ENCODE measurements at places on chromosomes 4 and X.

GRCh38 chr4:90152024-90152423 is 24.8 kb downstream of the CCSER1 start:
- no peak for DNase-seq

DNA sequence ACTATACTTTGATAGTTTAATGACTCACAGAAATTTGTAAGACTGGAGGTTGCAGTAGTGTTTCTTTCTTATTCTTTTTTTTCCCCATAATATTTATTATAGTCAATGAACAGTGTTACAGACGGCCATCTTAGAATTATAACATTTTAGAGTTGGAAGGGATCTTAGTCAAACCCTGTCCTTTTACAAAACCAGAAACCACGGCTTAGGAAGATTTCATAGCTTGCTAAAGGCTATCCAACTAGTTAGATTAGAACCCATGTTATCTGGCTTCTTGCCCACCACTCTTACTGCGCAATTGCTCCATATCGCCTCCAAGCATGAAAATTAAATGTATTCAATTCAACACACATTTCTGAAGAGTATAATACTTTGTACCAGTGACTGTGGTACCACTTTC is 1.1 kb downstream of the XIAP start:
- no peak for DNase-seq

GRCh38 chr4:79306795-79307194 is 19.1 kb downstream of the NAA11 start:
- no peak for DNase-seq

- DNase-seq, result no peak
These were observed 136.8 kb downstream of the PCDH7 start for GRCh38 chr4:30856795-30857564.

DNA sequence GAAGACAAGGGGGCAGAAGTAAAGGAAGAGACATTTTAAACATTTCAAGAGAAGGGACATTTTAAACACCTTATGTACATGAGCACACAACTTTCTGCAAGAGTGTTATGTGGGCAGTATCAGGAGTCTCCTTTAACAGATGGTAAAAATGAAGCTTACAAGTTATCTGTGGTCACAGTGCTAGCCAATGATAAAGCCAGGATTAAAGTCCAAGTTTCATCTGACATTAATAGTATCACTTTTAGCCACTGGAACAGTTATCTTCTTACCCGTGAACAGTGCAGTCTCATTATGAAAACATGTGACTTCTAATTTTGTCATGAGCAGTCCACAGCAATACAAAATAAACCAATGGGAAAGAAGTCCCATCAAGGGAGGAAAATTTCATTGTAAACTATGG is 627.9 kb upstream of the AGA start:
- no peak for DNase-seq

DNA sequence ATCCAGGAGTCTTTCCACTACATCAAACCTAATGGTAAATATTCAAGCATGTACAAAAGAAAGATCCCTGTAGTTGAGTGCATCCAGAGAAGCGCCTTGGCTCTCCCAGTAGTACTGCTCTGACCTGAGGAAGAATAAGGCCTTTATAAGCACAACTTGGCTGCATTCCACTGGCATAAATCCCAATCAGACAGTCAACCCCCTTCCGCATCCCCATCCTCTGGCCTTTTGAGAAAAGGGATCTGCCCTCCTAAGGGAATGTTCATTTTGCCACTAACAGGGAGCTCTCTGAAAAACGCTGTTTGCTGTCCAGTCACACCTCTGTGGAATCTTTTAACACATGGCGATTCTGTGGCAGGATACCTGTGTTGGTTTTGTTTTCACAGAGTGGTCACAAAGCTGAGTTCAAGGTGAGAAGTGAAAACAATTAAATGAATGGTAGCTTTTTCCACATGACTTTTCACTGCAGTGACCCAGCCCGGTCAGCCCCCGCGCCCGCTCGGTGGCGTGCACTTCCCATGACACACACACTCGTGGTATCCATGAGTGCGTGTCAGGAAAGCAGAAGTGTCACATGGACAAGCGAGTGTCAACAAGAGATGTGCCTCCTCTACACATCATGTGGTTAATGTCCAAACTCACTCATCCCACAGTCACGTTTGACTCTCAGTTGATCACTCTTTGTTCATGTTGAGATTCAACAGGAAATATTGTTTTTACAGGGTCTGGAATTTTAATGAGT is 112.2 kb upstream of the ENPP6 start:
- no peak for DNase-seq

GRCh38 chr4:77072195-77072753 is 3.5 kb downstream of the CCNI start:
- no peak for DNase-seq

- DNase-seq, result no peak
These were observed 75.9 kb upstream of the RPL34 start for GRCh38 chr4:108544481-108544880.

- no peak for DNase-seq
These were observed 164.0 kb downstream of the RNF150 start for GRCh38 chr4:140969296-140969695.

GRCh38 chr4:27790911-27791310 is 930.3 kb downstream of the STIM2 start:
- DNase-seq, result no peak

GRCh38 chrX:23901805-23902204 is 5.9 kb downstream of the APOO start:
- DNase-seq, result no peak

DNA sequence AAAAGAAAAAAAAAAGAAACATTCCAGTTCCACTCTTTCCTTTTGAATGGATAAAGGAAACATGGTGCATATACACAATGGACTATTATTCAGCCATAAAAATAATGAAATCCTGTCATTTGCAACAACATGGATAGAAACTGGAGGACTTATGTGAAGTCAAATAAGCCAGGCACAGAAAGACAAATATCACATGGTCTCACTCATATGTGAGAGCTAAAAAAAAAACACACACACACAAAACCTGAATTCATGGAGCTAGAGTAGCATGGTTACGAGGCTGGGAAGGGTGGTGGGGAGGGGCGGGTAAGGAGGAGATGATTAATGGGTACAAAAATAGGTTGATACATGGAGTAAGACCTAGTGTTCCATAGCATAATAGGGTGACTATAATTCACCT is 22.4 kb upstream of the SH3KBP1 start:
- DNase-seq, result no peak

- DNase-seq, result no peak
These were observed 9.1 kb downstream of the QDPR start for GRCh38 chr4:17502756-17503155.

DNA sequence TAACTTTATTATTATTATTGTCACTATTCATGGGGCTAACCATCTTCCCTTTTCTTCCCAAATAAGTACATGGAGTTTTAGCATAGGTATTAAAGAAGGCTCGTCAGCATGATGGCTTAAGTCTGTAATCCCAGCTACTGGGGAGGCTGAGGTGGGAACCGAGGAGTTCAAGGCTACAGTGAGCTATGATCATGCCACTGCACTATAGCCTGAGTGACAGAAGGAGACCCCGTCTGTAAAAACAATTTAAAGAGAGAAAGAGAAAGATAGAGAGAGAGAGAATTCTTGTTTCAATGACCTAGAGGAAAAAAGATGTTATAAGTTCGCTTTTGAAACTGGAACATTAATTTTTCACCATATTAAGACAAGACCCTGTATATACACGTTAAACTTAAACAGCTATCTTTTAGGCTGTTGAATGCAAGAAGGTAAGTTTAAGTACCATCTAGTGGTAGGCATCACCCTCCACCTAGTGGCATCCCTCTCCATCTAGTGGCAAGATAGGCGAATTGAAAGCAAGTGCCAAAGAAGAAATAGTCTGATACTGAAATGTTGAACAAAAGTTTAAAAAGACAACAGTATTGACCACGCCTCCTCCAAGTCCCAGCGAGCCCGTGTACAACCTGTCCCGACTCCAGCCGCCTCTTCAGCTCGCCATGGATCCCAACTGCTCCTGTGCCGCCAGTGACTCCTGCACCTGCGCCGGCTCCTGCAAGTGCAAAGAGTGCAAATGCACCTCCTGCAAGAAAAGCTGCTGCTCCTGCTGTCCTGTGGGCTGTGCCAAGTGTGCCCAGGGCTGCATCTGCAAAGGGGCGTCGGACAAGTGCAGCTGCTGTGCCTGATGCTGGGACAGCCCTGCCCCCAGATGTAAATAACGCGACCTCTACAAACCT is 26.0 kb upstream of the YTHDC1 start:
- DNase-seq, result no peak

DNA sequence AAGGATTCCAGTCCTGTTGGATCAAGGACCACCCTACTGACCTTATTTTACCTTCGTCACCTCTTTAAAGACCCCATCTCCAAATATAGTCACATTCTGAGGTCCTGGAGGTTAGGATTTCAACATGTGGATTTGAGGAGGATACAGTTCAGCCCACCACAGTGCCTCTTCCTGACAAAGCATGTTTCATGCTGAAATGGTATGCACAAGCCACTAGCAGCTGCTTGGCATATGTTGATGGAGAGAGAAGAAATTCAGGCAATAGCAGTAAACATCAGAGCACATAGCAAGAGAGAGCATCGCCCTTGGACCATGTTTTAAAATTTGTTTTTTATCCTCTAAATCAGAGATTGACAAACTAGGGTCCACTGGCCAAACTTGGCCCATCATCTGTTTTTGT is 172.1 kb downstream of the PRKX start:
- DNase-seq, result no peak

- DNase-seq, result no peak
These were observed 203.7 kb downstream of the NSUN7 start for GRCh38 chr4:40953283-40954087.

DNA sequence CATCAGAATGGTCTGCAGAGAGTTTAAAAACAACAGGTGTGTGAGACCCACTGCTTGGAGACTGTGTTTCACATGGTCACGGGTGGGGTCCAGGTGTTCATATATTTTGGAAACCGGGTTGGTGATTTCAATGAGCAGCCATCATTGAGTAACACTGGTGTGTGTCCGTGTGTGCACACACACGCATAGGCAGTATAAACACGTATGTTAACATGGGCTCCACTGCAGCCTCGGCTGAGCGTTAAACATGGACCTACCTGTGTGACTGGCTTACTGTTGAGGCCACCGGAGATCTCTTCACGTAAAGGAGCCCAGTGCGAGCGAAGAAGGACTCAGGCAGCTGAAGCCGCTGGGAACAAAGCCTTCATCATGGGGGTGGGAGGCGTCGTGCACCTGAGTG is 56.9 kb upstream of the TLR3 start:
- no peak for DNase-seq

DNA sequence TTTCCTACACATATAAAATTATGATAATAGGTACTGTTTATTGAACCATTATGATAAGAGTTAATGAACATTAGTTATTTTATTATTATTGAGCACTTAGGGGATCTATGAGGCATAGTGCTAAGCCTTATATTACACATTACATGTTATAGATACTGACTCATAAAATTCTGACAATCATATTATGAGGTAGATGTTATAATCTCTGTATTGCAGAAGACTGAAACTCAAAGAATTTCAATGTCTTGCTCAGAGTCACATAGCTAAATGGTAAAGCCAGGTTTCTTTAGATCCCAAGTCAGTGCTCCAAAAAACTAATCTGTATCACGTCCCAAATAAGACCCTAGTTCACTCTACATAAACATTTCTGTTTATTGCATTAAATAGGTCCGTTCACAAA is 207.2 kb upstream of the CNKSR2 start:
- no peak for DNase-seq

GRCh38 chrX:35890699-35891098 is 28.8 kb upstream of the CFAP47 start:
- peak; percentile 46 for DNase-seq

- DNase-seq, result no peak
These were observed 131.9 kb upstream of the MAP3K15 start for GRCh38 chrX:19647159-19647558.

DNA sequence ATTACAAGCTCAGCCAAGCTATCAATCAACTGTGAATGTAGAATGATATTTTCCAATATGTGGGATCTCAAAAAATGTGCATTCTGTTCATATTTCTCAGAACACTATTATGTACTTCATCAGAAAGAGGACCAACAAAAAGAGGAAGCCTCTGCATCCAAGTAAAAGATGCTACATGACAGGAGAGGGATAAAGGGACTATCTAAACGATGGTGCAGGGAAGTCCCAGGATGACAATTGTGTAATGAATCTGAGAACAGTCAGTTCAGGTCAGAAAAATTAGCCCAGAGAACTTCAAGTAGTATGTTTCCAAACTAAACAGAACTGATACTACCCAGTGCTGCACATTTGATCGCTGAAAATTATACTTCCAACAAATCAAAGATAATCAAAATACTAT is 127.0 kb downstream of the ZNF330 start:
- no peak for DNase-seq

DNA sequence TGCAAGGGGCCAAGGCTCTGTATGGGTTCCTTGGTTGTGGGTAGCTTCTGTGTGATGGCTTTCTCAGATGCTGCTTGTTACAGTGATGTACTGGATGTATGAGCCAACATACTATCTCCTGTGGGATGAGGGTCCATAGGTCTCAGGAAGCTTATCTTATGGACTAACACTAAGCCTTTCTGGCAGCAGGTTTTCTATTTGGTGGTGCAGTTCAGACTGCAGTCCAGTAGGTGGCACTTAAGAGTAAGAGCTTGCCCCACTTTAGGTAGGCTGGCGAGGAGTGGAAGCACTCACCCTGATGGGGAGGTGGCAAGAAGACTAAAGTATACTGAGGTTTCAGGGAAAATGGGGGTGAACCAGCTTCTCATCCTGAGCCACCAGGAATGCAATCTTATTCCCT is 306.7 kb upstream of the MAOA start:
- no peak for DNase-seq

GRCh38 chrX:70470850-70471289 is 26.2 kb downstream of the DLG3 start:
- no peak for DNase-seq

GRCh38 chrX:9196961-9197640 is 163.2 kb upstream of the FAM9B start:
- no peak for DNase-seq

DNA sequence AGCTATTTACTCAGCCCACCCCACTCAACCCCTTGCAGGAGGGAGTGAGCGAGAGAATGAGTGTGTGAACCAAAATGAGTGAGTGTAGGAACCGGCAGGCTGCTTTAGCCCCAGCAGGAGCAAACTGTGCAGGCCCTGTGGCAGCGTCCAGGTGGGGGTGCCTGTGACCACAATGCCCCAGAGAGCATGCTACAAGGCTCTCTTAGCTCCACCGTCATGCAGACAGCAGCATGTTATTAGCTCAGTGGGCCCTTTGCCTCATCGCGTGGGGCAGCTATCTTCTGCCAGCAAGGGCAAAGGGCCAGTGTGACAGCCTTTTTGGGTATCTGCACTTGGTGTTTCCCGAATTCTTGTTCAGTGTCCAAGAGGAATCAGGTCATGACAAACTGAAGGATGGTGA is 271.3 kb downstream of the GPM6A start:
- DNase-seq, result no peak

- peak; percentile 59 for DNase-seq
These were observed at the start of gene MSX1 for GRCh38 chr4:4859325-4859798. TSS of gene MSX1 (plus strand) at chr4:4859665. CDS start at chr4:4859900, 235 bp downstream.

Measured in NCI-H1048 (cell line).